Daoy (cell line): ENCODE measurements at places on chromosomes 3 and 15.

DNA sequence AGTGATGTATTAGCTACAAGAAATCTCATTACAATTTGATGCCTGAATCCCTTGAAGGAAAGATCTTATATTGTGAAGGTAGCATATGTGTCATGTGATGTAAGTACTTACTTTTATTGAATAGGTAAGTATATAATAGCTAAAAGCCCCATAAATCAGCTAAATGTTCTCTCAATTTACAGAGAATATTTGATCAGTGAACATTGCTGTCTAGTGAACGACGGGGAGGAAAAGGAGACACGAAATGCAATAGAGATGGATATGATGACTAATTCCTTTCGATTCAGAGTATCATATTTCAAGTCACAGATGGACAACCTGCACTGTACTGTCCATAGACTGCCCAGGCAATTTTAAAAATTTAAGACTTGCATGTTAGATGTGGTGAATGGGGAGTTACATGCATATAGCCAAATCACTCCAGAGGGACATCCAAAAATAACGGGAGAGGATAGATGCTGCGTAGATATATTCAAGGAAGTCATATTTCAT is 462.1 kb upstream of the CDIN1 start:
- DNase-seq: no peak

- DNase-seq: no peak
Measured at GRCh38 chr3:100044369-100044768, 69.9 kb downstream of the FILIP1L start.

GRCh38 chr3:43540624-43541023 is 81.2 kb downstream of the ANO10 start:
- no peak for DNase-seq

DNA sequence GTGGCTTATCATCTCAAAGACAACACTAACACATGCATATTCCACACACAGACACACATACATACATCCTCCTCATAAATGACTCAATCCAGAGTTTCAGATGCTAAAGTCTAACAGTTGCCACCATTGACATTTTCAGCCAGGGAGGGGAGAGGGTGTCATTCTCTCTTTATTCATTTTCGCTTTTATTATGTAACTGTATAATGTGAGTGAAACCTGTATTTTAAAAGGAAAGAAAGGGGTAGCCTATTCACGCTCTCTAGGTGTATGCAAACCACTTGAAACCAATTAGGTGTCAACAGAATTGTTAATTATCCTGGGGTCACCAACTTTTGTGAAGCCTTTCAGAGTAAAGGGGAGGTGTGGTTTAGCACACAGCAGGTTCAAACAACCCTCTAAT is 1282.9 kb downstream of the ROBO2 start:
- no peak for DNase-seq

GRCh38 chr3:73786321-73786807 is 161.6 kb upstream of the PDZRN3 start:
- DNase-seq: peak; percentile 80

DNA sequence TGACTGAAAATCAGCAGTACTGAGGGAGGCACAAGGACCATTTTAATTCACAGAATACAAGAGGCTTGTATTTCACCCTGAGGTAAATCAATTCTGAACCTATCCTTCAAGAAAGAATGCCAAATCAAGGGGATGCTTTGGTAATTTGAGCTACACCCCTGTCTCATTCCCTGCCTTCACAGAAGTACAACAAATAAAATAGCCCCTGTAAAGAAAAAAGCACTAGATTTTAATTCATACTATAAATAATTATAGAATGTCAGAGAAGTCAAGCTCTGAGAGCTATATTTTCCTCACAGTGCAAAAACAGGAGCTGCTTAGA is 249.0 kb downstream of the ISL2 start:
- DNase-seq: no peak

DNA sequence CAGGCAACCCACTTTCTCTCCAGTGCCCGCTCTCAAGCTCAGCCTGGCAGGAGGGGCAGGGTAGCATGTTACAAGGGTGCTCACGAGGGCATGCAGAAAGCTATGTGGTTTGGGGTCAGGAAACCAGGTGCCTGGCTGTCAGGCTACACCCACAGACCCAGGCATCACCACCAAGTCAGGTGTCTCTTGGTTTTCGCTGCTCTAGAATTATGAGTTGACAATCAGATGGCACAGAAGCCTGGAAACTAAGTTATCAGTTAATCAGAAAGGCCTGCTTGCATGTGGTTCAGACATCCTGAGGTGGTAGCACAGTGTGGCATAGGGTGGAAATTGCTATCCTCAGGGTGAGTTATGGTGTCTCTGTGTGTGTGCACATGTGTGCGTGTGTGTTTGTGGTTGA is 16.2 kb upstream of the CCR9 start:
- no peak for DNase-seq

DNA sequence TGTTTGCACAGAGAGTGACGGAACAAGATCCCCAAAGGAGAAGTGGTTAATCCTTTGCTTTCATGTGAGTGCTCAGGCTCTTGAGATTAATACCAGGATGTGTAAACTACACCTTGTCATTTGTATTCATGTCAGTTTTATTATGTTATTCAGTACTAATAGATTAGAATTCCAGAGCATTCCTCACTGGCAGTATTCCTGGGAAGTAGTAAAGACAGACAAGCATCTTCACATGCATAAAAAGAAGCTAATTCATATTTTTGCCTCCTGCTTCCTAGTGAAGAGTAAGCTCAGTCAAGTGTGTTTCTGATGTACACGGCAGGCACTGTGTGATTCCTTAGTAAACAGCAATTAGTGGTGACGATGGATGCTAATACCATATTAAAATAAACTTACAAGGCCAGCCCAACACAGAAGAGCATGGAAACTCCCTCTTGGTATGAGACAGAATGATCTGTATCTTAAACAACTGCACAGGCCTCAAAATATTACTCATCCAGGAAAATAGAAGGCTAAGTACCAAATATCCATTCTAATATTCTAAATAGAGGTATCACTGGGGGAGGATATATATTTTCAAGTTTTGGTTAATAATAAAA is 336.8 kb upstream of the MCTP2 start:
- DNase-seq: no peak

- peak; percentile 85 for DNase-seq
Measured at GRCh38 chr15:98779463-98780071, 131.2 kb downstream of the IGF1R start.

GRCh38 chr3:9067352-9067975 is 104.2 kb upstream of the RAD18 start:
- peak; percentile 43 for DNase-seq

- peak; percentile 84 for DNase-seq
Measured at GRCh38 chr15:29924750-29925149, 102.5 kb upstream of the TJP1 start.

DNA sequence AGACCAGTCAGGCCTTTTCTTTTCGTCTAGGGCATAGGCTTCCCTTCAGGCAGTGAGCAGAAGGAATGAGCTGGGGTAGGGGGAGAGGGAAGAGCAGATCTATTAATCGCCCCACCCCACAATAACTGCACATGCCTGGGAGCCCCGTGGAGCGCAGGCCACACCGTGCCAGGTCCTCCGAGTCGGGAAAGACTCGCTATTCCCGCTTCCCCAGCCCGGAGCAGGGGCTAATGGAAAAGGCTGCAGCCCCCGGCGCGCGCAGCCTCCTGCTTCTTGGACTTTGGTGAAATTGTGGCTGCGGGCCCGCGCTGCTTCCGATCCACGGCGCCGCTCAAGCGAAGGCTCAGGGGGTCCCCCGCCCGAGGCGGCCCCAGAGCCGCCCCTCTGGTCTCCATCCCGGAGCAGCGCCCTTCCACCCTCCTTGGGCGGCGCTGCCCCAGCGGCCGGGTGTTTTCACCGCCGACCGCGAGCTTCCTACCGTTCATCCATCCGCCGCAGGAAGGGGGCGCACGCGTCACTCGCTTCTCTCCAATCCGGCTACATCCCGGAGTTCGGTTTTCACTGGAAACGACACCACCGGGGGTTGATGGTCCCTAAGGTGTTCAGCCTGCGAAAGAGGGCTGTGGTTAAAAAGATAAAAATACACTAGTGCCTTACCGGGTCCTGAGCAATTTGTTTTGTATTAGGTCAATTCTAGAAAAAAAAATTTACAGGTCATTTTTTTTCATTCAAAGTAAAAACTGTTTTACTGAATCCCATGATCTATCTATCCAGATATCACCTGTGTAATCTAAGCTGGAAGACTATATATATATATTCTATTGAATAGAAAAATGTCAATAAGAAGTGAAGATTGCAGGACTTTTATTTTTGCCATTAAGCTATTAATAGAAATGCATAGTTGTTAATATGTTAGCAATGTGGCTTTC is 4.4 kb upstream of the SYNM start:
- DNase-seq: peak; percentile 82

DNA sequence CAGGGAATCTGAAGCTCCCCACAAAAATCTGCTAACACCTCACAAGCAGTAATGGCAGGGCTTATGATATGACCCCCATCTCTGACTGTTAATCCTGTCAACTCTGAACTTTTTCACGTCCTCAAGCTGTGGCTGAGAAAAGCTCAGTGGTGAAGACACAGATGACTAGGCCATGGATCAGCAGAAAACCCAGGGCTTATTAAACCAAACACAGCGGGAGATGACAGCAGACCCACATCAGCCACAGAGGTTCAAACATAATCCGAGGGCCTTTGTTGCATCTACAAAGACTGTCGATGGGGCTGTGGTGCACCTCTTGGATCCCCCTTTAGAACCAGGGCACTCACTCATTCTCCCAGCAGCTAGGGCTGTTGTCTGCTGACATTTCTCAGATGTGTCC is 50.4 kb downstream of the GLB1 start:
- DNase-seq: no peak

- DNase-seq: no peak
Measured at GRCh38 chr3:121718205-121718846, 31.2 kb downstream of the GOLGB1 start.

GRCh38 chr3:1600206-1600605 is 498.5 kb upstream of the CNTN4 start:
- DNase-seq: no peak

GRCh38 chr3:28651159-28651558 is 302.5 kb upstream of the AZI2 start:
- DNase-seq: no peak

DNA sequence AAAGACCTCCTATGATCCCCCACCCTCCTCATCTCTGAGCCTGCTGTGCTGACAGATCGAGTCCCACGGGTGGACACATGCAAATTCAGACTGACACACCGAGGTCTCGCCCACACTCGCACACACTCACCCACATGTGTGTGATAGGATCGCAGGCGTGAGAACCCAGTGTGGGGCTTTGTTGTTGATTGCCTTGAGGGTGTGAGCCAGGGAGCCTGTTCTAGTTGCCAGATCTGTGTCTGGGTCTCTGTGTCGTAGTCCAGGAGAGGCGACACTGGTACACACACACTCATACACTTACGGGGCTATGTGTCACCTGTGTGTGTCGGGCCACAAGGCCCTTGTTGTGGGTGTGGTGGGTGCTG is 2.0 kb downstream of the EPHB3 start:
- DNase-seq: no peak

GRCh38 chr3:59304296-59304695 is 254.5 kb upstream of the CFAP20DC start:
- DNase-seq: no peak

GRCh38 chr3:140143367-140144069 is 208.5 kb downstream of the CLSTN2 start:
- DNase-seq: no peak

DNA sequence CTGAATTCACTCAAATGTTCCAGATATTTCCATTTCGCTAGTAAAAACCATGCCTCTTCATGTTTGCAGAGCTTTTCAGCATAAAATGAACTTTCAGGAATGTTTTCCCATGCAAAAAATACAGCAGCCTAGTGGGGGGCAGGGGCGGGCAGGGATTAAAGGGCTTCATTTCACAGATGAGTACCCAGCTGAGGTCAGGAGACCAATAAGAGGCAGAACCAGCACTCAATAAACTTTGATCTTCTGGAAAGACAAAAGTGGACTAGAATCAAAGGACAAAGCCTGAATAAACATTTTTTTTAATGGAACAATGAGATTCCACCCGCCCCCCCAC is 8.0 kb downstream of the KLHL25 start:
- no peak for DNase-seq

- no peak for DNase-seq
Measured at GRCh38 chr3:194755671-194756459, 70.2 kb downstream of the FAM43A start.

DNA sequence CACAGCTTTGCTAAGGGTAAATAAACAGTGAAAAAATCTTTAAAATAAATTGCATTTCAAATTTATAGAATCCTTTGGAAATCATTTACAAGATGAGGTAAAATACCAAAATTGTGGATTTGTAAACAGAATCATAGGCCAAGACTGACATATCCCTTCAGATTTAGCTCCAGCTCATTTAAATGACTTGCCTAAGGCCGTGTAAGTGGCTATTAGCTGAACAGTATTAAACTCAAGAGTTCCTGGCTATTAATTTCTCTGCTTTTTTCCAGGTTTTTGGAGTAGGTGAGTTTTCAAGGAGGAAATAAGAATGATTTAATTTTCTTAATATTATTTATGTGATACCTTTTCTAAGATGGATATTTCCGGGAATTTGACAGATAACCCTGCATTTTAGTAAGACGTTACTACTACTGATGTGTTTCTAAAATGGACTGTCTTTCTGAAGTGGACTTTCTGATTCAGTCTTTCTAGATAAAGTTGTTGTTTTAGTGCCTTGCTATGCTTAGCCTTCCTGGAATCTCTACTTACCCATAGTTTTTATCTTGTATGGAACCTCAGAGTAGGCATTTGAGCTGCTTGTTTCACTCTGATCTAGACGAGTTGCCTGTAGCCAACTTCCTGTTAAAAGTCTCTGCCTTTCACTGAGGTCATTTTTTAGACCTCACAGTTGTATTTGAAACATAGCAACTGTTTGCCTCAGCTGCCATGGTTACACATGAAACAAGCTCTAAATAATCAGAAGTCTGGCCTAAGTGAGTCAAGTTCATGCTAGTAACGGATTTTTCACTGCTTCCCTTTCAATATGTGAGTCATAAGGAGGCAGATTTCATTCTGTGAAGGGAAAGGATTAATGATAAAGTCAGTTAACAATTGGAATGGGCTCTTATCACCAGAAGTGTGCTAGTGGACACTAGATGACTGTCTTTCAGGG is 127.0 kb downstream of the KLHL25 start:
- DNase-seq: peak; percentile 84

- DNase-seq: no peak
Measured at GRCh38 chr15:41950489-41950888, 21.9 kb downstream of the EHD4 start.

DNA sequence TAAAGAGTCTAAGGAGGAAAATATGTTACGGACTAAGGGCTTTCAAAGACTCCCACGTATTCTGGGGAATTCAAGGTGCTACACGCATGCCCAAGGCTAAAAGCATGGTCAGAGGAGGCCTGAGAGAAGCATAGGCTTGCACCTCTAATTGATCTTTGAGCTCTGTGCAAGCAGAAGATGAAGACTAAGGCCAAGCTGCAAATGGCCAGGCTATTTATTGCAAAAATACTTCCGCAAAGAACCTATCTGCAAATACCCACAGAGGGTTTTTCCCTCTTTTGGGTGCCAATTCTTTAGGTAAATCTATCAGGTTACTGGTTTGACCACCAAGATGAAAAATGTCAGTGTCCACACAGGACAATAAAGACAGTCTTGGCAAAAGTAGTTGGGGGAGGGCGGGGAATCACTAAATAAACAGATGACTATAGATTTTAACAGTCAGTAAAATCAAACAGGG is 119.5 kb downstream of the STAG1 start:
- peak; percentile 32 for DNase-seq
